ENCODE measurements at places on chromosomes 3 and 15. TPM values are rescaled to one million over a fixed set of nuclear protein-coding genes. Genes with fewer than 3 reads are reported as not detected.

Gene WDR6
- total RNA-seq: 54.7 TPM

Gene LDHAL6B
- total RNA-seq: not detected

Gene PPP2R3A
- 7.2 TPM for total RNA-seq

Gene KNL1
- 1.1 TPM for total RNA-seq

Gene IGSF11
- total RNA-seq: not detected

Gene ILDR1
- total RNA-seq: 0.96 TPM

Gene GP9
- not detected for total RNA-seq

Gene SLC35A5
- total RNA-seq: 13.5 TPM

Gene TICRR
- total RNA-seq: 0.21 TPM

Gene SNX22
- 0.21 TPM for total RNA-seq

Gene PPARG
- total RNA-seq: 17.7 TPM

Gene PIGBOS1
- 4.8 TPM for total RNA-seq

Gene PLCH1
- under 0.01 TPM for total RNA-seq

Gene ACAD11
- 20.0 TPM for total RNA-seq

Gene SMAD6
- total RNA-seq: 0.96 TPM

Gene SAXO2
- under 0.01 TPM for total RNA-seq

Gene ONECUT1
- total RNA-seq: not detected

Gene AGBL1
- not detected for total RNA-seq

Gene GP5
- total RNA-seq: not detected

Gene CHMP2B
- 38.4 TPM for total RNA-seq

Gene BTLA
- total RNA-seq: not detected

Gene PDHB
- total RNA-seq: 60.2 TPM

Gene CELSR3
- total RNA-seq: 3.4 TPM

Gene TP63
- 73.3 TPM for total RNA-seq

Gene CFAP91
- total RNA-seq: 0.48 TPM

Gene TBC1D21
- not detected for total RNA-seq

Gene TMEM44
- total RNA-seq: 14.7 TPM

Gene XCR1
- total RNA-seq: not detected

Gene APOD
- total RNA-seq: 10.4 TPM

Gene MEF2A
- total RNA-seq: 25.1 TPM

Gene BDH1
- 16.0 TPM for total RNA-seq

Gene LRRC3B
- not detected for total RNA-seq

Gene NDUFB5
- total RNA-seq: 120 TPM

Gene EPHB3
- 26.3 TPM for total RNA-seq

Gene TM4SF18
- total RNA-seq: 8.0 TPM

Gene REC114
- not detected for total RNA-seq

Gene PP2D1
- not detected for total RNA-seq

Gene NTRK3
- total RNA-seq: under 0.01 TPM

Gene SKOR1
- total RNA-seq: not detected

Gene WDR73
- total RNA-seq: 25.2 TPM
